ENCODE measurements at places on chromosomes 7 and 10.

GRCh38 chr7:106076537-106076936 is 35.6 kb downstream of the SYPL1 start:
- no peak for DNase-seq

- DNase-seq, result no peak
Measured at GRCh38 chr7:117963264-117964197, 90.3 kb upstream of the CTTNBP2 start.

- no peak for DNase-seq
Measured at GRCh38 chr7:91843831-91844230, 36.7 kb downstream of the MTERF1 start.

- DNase-seq, result no peak
Measured at GRCh38 chr7:27112955-27113949, 10.8 kb upstream of the HOXA2 start.

DNA sequence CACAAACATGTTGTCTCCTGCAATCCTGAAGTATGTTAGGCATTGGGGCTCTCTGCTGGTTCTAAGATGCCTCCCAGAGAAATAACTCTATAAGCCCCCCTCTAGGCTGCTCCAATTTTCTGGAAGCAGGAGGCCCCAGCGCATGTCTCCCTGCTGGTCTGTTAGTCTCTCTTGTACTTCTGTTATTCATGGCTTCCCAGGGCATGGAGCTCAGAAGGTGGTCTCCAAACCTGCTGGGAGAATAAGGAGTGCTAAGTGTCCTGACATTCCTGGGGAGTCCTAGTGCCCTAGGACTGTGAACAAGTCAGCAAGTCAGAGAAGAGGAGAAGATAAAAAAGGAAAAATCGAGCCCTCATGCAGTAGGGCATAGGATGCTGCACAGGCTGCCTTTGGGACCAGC is 70.5 kb upstream of the EFCAB10 start:
- no peak for DNase-seq

DNA sequence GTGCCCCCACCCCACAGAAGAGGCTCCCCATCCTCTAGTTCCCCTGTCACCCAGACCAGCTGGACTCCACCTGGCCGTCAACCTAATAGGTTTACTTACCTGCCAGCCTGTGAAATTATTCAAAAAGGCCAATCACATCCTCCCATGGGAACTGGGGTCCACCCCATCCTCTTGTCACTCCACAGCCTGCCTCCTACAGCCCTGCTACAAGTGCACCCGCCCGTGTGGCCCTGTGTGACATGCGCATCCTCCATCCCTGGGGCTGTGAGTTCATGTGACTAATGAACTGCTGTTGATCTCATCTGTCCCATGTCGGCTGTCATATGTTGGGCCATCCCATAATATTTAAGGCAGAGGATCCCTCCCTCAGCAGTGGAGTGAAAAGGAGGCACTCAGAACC is 39.4 kb downstream of the AOC1 start:
- DNase-seq, result no peak

- no peak for DNase-seq
Measured at GRCh38 chr10:124543146-124543545, 81.5 kb downstream of the LHPP start.

- DNase-seq, result peak; percentile 62
Measured at GRCh38 chr7:6446838-6447580, 745 bp downstream of the DAGLB start.

DNA sequence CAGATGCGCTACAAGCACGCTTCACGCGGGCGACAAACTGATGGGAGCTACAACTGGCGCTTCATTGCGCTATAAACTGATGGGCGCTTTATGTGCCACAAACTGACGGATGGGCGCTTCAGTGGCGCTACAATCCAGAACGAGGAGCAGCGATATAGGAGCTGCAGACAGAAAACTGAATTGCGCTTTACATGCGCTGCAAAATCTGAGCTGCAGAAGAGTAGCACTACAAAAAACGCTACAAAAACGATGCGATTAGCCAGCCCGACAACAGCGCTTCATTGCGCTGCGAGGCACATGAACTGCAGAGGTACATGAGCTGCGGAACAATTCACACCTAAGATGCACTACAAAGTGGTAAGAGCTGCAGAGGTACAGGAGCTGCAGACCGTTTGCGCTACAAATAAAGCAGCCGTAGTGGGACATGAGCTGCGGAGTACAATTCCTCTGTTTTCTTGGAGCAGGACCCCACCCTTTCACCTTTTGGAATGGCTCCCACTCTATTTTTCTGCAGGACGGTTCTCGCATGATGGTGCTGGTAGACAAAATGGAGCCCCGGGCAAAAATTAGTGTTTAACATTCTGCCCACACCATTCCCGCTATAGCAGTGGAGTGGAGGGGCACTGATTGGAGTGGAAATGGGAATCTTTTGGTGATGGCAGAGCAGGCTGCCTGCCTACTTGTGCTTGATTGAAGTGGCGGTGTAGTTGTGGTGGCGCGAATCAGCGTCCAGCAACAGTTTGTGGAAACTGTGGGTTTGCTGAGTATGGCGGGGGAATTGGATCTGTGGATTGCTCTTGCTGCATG is 1.2 kb upstream of the SGCE start:
- DNase-seq, result no peak

- DNase-seq, result no peak
Measured at GRCh38 chr7:107652642-107653041, 8.0 kb upstream of the SLC26A4 start.

DNA sequence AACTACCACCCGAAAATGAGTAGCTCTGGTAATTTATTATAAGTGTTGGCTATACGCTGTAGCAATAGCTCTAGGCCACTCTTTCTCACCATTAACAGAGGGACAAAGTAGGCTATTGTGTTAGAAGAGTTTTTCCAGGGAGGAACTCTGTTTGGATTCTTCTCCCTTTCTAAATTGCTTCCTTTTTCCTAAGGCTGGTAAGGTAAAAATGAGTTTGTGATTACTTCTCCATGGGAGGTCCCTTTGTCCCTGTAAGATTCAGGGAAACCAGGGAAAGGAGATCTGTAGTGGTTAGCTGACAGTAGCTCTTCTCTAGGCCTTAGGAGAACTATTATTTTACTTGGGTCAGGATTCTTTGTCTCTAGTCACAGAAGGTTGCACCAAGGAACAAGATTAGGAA is 23.2 kb upstream of the SEMA3E start:
- no peak for DNase-seq

GRCh38 chr10:11150231-11150731 is 132.6 kb downstream of the CELF2 start:
- DNase-seq, result no peak

- peak; percentile 30 for DNase-seq
Measured at GRCh38 chr10:79242620-79243152, 104.6 kb upstream of the PPIF start.

DNA sequence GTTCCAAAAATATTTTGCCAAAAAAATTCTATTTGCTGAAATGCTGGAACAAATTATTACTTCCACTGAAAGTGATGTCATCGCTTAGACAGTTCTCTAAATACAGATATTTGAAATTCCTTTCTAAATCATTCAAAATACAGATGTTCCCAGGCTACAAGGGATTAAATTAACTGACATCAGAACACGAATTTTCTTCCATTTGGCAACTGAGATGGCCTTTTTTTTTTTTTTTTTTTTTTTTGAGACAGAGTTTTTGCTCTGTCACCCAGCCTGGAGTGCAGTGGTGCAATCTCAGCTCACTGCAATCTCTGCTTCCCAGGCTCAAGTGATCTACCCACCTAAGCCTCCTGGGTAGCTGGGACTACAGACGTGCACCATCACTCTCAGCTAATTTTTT is 57.0 kb downstream of the P4HA1 start:
- peak; percentile 94 for DNase-seq

- no peak for DNase-seq
Measured at GRCh38 chr10:120474956-120475355, 17.9 kb downstream of the PLPP4 start.

- peak; percentile 62 for DNase-seq
Measured at GRCh38 chr7:102874166-102874829, 38.5 kb upstream of the LRRC17 start.

DNA sequence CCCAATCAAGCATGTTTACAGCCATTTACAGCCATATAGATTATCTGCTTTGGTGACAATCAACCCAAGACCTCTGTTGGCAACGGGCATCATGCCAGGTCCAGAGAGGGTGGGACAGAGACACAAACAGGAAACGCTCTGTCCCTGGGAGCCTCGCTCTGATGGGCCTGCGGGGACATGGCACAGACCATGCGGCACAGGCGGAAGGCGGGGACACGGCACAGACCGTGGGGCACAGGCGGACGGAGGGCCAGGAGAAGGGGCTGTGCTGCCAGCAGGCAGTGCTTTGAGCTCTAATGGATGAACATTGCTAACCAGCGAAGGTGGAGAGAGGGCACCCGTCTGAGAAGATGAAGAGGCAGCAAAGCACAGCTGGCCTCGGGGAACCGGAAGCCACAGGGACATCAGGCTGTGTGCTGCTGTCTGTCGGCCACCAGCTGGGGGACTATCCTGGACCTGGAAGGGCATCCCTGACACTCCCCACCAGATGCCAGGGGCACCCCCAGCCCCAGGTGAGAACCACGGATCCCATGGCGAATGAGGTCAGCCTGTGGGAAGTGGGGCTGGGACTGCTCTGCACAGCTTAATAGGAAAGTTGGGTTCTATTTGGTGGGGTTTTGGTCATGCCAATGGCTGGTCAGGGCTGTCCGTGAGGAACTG is 61.0 kb downstream of the DIP2C start:
- no peak for DNase-seq

GRCh38 chr10:12934777-12935176 is 66.7 kb downstream of the CCDC3 start:
- DNase-seq, result no peak

GRCh38 chr7:24102988-24103387 is 181.0 kb upstream of the NPY start:
- no peak for DNase-seq

- DNase-seq, result peak; percentile 52
Measured at GRCh38 chr10:31071232-31072005, 39.8 kb upstream of the ZNF438 start.

DNA sequence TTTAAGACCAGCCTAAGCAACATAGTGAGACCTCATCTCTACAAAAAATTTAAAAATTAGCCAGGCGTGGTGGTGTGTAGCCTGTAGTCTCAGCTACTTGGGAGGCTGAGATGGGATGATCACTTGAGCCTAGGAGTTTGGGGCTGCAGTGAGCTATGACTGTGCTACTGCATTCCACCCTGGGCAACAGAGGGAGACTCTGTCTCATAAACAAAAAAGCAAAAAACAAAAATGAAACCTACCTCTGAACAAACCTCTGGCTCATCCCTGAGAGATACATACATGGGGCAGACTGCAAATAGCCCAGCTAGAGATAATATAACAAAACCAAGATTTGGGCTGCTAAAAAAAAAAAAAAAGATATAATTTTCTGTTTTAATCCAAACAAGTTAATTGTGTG is 19.5 kb downstream of the C10orf67 start:
- DNase-seq, result no peak

- DNase-seq, result no peak
Measured at GRCh38 chr10:78435484-78436221, 402.0 kb downstream of the RPS24 start.

- DNase-seq, result no peak
Measured at GRCh38 chr7:73436031-73436929, 2.7 kb downstream of the FZD9 start.

- no peak for DNase-seq
Measured at GRCh38 chr7:360454-361100, 70.6 kb downstream of the FOXL3 start.

DNA sequence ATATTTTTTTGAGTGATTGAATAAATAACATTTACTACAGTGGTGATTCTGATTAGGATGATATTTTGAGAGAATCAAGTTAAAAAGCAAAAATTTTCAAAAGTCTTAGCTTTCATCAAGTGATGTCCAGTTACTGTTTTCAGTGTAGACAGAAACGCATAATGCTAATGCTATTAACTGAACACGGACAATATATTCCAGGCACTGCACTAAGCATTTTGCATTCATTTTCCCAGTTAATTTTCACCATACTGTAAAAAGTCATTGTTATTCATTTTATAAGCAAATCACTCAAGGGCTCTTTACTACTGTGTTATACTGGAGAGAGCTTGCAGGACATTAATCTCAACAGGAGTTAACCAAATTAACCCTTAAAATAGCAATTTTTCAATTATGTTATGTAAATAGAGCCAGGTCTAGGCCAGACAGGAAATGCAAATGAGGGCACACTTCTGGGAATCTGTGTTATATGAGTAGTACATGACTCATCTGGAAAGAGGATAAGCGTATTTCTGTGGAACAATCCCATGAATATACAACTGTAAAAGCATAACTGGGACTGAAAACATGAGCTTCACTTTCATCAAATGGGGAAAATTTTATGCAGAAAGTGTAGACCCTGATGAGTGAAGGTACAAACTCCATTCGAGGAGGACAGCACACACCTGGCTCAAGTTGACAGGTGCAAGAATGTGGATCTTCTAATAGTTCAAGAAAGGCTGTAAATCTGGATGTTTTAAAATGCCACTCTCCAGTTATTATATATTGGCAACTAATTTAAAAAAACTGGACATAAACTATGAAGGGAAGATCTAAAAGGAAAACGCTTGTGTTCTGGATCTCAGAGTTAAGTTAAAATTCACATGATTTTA is 75.4 kb downstream of the ANK3 start:
- peak; percentile 36 for DNase-seq

DNA sequence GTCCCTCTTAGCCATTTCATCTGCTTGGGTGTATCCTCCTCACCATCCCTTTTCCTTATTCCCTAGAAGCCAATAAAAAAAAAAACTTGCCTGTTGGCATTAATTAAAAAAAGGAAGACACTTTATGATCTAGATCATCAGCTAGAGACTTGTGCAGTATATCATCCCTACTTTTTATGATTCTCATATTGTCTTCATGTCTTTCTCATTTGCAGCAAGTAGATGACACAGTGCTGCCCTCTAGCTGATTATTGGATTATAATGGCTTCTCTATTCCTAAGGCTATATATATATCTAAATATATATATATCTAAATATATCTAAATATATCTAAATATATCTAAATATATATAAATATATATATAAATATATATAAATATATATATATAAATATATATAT is 272.4 kb upstream of the LRGUK start:
- DNase-seq, result peak; percentile 14
